ENCODE measurements at places on chromosomes 11 and 22.

DNA sequence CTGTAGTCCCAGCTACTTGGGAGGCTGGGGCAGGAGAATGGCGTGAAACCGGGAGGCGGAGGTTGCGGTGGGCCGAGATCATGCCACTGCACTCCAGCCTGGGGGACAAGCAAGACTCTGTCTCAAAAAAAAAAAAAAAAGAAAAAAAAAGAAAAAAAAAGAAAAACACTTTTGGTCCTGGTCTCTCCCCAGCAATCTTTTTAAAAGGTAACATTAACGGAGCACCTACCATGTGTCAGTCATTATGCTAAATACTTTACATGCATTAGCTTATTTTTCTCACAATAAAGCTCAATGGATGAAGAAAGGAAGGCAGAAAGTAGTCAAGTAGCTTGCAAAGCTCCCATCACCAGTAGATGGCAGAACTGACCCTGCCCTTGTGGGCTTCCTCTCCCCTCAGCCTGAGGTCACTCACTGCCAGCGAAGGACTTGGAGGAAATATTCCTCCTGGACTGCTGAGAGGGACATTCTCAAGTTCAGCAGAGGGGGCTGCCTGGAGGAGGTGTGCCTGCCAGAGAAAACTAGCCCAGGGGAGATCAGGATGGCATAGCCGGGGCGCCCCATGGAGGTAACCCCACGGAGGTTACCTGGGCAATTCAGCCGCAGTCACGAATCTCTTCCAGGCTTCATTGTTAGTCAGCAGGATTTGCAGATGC lies 15.5 kb downstream of the APOL3 start:
- DNase-seq, result peak; percentile 21

DNA sequence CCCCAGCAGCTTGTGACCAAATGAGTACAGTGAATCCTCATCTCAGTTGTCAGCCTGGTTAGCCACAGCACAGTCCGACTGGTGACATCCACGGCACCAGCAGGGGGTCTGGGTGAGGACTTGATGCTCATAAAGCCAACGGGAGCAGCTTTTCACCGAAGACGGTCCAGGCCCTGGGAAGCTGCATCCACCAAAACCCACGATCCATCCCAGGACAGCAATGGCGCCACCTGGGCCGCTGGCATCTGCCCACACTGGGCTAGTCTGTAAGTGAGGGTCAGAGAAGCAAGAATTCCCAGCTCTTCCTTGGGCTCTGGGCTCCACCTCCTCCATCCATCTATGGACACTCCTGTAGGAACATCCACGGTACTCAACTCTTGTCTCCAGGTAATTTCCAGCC lies 25.1 kb upstream of the FXYD6 start:
- no peak for DNase-seq

- no peak for DNase-seq
Observed at GRCh38 chr11:67163006-67163405, 43.9 kb downstream of the KDM2A start.

- no peak for DNase-seq
Observed at GRCh38 chr11:77152846-77153245, 24.8 kb downstream of the MYO7A start.

DNA sequence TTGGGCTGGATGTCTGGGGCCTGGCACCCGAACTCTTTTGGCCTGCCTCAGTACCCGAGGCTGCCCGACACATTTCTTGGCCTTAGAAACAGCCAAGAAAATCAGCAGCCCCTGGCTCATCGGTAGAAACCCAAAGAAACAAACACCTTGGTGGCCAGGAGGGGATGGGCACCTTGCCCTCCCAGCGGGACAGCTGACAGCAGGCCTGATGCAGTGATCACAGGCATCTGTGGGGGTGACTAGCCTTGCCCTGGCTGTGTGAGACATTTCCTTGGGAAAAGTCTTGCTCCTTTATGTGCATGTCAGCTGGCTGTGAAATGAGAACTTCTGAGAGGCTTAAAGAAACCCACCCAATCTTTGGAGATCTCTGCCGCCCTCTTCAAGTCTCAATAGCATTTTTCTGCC lies 60.9 kb downstream of the SMIM38 start:
- no peak for DNase-seq

DNA sequence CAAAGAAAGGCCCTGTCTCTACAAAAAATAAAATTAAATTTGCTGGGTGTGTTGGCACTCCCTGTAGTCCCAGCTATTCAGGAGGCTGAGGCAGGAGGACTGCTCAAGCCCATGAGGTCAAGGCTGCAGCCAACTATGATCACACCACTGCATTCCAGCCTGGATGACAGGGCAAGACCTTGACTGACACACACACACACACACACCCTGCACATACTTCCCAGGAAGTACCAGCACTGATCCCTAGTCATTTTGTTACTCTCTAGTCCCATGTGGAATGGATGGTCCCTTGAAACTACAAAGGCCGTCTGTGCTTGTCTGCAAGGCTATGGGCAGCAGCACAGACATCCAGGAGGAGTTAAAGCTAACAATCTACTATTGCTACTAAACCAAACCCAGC lies 59.7 kb upstream of the CYP2D6 start:
- DNase-seq, result no peak

- DNase-seq, result no peak
Observed at GRCh38 chr22:48088251-48088650, 1325.8 kb downstream of the TBC1D22A start.

GRCh38 chr11:126246636-126247035 lies 22.1 kb downstream of the SRPRA start:
- DNase-seq, result no peak

DNA sequence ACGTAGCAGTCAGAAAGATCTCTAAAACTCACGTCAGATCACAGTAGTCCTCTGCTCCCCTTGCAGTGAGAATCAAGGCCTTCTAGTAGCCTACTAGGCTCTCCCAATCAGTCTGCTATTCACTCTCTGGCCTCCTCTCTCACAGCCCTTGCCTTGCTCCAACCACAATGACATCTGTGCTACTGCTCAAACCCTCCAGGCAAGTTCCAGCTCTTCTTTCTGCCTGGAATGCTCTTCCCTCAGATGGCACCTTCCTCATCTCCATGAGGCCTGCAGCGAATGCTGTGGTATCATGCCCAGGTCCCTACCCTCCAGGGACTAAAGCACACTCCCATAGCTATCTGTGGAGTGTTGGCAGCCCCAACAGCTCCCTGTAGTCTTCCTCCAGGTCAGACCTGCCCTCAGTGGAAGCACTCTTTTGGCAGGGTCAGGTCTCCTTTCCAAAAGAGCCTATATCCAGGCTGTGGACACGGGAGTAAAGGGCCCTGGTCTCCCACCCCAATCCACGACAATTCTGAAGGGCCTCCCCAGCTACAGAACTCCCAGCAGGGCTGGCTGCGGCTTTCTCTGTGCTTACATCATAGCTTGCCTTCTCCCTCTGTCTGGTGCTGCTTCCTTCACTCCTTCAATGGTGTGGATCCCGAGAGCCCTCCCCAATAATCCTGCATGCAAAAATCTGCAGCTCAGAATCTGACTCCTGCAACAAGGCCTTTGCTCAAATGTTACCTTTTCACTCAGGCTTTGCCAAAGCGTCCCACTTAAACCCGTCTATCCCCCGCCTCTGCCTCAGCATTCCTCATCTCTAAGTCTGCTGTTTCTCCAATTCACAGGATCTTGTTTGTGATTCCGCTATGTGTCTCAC lies 8.9 kb downstream of the HIRA start:
- no peak for DNase-seq

- no peak for DNase-seq
Observed at GRCh38 chr11:65911682-65912568, 6.9 kb downstream of the C11orf68 start.

GRCh38 chr11:131246663-131247062 lies 123.8 kb upstream of the NTM start:
- DNase-seq, result no peak

GRCh38 chr11:59766542-59767224 lies 11.5 kb downstream of the STX3 start:
- DNase-seq, result no peak

- DNase-seq, result no peak
Observed at GRCh38 chr11:33323421-33323820, 66.2 kb downstream of the HIPK3 start.

- DNase-seq, result no peak
Observed at GRCh38 chr11:36703055-36703404, 105.0 kb upstream of the RAG2 start.

- no peak for DNase-seq
Observed at GRCh38 chr22:26904483-26904882, 247.1 kb downstream of the MIAT start.

DNA sequence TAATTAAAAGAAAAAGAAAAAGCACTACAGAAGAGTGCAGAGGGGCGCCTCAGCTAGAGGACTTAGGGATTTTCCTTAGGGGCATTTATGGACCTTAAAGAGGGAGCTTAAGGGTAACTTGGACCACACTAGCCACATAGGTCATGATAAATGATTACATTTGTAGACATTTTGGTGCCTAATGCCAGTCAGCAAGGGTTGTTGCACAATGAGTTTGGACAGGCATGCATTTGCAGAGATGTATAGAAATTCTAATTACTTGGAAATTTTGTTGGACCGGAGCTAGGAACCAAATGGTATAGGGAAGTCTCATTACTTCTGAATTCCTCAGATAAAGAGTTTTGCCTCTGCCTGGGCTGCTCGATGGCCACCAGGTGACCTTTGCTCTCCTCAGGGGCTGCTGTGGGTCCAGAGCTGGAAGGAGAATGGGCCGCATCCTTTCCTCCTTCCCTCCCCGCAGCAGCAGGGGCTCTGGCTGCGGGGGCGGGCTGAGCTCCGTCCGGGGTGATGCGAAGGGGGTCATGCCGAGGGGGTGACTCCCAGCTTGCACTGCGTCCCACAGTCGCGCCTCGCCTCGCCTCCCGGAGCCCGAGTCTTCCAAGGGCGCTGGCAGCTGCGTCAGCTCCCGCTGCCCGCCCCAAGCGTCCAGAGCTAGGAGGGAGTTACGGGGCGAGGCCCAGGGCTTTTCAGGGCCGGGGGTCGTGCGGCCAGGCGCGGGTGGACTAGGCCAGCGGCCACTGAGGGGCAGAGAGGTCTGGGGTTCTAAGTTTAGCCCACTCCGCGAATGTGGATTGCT lies 20.3 kb upstream of the MALAT1 start:
- DNase-seq, result no peak

- DNase-seq, result no peak
Observed at GRCh38 chr11:629237-629583, 2.2 kb upstream of the SCT start.

DNA sequence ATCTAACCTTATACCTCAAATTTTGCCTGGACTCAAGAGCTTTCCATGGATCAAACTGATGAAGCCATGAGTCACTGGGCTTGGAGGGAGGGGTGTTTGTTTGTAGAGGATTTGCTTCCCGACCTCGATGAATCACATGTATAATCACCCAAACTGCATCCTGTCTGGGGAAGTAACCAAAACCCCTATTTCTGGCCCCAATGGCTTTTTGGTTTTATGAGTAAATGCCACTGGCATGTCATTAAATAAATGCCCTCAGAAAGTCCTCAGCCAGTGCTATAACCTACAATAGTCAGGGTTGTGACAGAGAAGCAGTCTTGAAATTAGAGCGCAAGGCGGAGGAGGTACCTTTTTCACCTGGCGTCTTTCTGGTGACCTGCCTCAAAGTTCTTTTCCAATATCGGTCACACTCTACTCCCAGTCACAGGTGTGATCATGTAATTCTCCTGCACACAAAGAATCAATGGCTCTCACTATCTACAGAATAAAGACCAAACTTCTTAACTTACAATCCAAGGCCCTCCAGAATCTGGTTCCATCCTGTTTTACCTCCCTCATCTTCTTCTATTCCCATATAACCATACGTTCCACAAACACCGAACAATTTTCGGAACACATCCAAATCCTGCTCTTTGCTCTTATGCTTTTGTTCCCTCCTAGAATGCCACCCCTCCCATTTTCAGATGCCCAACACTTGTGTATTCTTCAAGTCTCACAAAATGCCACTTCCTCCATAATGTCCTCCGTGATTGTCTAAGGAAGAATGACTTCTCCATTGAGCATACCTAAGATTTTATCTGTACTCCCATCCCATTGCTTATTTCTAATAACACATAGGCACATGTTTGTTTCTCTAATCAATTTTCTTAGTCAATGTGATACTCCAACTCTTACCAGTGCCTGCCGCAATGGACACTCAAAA lies 81.3 kb upstream of the BLID start:
- peak; percentile 96 for DNase-seq

DNA sequence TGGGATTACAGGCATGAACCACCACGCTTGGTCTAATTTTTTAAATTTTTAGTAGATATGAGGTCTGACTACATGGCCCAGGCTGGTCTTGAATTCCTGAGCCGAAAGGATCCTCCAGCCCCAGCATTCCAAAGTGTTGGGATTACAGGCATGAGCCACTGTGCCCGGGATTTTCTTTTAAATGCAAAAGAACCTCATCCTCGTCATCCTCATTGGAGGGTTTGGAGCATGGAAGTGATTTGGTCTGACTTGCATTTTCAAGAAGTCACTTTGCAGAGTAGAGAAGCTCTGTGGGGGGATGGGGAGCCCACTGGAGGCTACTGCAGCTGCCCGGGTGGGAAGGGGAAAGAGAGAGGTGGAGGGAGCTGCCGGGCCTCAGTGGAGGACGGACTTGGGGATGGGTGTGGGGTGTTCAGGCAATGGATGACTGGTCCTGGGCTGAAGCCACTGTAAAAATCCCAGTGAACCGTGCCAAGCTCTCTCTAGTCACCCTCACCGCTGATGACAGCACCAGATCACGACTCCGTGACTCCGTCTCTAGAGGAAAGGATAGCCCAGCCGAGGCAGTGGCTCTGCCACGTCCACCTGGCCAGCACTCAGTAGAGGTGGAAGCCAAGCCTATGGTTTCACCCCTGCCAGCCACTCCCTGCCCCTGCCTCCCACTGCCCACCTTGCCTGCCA lies 32.8 kb upstream of the SLC22A12 start:
- DNase-seq, result no peak

- no peak for DNase-seq
Observed at GRCh38 chr11:64770120-64770519, 8.2 kb downstream of the SF1 start.

DNA sequence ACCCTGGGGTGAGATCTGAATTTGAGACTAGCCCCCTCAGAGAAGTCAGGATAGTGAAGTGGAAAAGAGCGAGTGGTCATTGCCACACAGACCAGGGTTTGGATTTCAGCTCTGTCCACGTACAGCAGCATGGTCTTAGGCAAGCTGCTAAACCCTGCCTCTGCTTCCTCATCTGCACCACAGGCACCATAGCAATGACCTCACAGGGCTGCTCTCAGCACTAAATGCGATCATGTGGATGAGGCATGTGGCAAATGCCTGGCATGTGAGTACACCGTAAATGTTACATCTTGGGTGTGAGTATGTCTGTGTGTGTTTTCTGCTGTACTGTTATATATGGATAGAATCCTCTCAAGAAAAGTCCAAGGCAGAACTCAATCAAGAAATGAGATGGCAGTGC lies 15.8 kb downstream of the NAV2 start:
- peak; percentile 67 for DNase-seq

- DNase-seq, result no peak
Observed at GRCh38 chr22:28938286-28938833, 55.0 kb downstream of the ZNRF3 start.

All from skeletal muscle cell (primary cell).